Stimulated activated CD4-positive, alpha-beta T cell treated with anti-CD3 and anti-CD28 coated beads, Interleukin-15, amount 100 ng/mL, for 1 hour (primary cell): ENCODE measurements at places on chromosomes 5 and 9.

DNA sequence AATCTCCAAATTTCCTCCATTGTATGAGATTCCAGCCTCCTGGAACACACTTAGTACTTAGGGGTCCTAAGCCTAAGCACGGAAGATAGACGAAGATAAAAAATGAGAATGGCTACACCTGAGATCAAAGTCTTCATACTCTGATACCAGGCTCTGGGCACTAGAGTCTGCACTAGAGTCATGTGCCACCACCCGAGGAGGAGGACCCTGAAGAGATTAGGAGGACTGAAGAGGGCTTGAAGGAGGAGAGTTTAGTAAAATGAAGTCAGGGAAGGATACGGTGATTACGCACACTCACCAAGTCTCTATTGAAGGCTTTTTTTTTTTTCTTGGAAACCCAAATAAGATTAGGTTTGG is 573 bp upstream of the SPATA24 start:
- DNase-seq: no peak

DNA sequence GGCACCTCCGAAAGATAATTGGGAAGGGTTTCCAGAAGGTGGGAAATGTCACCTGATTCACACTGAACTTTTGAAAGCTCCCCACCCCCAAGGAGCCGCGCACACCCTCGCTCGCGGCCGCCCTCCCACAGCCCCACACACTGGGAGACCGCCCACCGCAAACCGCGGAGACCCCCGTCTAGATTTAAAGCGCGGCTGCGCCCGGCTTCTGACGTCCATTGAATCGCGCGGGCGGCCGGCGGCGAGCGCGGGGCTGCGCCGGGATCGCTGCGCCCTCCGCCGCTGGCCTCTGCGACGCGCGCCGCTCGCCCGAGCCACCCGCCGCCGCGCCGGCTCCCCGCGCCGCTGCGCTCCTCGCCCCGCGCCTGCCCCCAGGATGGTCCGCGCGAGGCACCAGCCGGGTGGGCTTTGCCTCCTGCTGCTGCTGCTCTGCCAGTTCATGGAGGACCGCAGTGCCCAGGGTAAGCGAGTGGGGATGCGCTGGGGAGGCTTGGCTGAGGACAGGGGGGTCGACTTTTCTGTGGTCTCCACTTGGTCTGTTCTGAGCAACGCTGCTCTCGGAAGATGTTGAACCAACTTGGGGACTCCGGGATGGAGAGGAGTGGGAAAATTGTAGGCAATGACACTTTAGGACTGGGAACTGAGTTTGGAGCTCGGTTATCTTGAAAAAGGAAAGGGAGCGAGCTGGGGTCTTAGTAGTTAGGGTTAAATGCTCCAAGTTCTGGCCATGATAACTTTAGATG is at the start of gene FST:
TSS of gene FST (plus strand) at position 214 of the 743 bp plus-strand sequence. CDS start at position 377, 163 bp downstream.
- no peak for DNase-seq

DNA sequence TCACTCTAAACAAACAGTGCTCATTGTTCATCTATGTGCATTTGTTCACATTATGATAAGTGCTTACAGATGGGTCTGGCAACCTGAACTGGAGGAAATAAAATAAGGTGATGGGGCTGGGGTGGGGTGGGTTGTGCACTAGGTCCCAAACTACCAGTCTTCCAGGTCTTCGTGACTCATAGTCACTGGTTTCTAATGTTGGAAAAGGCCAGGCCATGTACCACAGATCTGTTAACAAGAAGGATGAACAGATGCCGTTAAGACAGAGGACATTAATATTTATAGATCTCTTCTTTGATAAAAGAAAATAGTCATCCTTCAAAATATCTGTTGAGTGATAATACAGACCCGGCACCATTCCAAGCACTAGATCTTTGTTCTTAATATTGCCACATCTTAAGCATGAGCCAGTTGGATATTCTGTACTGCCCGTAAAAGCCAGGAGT is 71.4 kb upstream of the STARD4 start:
- DNase-seq: no peak

DNA sequence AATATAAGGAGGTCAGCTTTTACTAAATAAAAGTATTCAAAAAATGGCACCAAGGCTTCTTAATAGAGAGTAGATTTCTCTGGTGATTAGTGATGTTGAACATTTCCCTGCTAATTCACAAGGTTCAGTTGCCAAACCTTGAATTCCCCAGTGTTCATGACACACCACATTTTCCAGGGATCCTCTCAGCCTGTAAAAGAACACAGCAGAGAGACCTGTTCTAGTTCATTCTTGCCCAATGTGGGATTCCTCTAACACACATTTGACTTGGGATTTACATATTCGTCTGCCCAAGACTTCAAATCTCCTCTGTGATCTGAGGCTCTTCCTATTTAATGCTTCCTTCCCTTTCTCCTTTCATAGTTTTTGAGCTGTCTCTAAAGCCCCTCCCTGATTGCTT is 273.2 kb upstream of the CDH9 start:
- DNase-seq: no peak

GRCh38 chr5:156239800-156240199 is 87.2 kb upstream of the SGCD start:
- no peak for DNase-seq

DNA sequence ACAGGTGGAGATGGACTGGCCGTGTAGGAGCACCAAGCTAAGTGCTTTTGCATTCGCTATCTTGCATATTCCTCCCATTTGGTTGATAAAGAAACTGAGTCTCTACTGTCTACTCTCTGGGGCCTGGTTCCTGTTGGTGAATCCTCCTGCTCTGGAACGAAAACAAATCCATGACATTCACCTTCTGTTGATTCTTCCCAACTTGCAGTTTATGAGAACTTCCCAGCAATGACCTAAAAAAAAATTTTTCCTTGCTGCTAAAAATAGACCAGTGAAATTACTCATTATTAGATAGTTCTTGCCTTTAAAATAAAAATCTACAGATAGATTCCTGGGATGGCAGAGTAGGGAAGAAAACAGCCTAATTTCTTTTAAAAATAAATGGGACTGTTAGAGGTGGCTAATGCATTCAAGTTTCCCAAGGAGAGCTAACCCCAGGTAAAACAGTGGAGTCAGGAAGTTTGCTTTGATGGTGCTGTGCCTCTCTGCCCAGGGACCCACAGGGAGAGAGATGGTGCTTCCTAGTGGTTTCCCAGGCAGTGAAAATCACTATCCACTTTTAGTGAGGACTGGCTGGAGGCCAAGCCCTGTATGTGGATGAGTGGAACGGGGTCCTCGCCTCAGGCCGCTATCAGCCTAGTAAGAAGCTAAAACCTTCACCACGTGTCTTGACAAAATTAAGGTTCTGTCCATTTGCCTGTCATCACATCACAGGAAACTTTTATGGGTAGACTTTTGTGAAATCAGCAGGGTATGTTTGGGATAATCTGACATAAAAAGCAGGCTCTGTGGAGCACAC is 68.4 kb upstream of the NR3C1 start:
- DNase-seq: no peak
